C1 segment of cervical spinal cord (tissue), 14 donors: ENCODE measurements at places on chromosomes 6 and 20.

GRCh38 chr6:52937908-52938307, 28.4 kb upstream of the GSTA3 start:
- DNase-seq, result no peak

DNA sequence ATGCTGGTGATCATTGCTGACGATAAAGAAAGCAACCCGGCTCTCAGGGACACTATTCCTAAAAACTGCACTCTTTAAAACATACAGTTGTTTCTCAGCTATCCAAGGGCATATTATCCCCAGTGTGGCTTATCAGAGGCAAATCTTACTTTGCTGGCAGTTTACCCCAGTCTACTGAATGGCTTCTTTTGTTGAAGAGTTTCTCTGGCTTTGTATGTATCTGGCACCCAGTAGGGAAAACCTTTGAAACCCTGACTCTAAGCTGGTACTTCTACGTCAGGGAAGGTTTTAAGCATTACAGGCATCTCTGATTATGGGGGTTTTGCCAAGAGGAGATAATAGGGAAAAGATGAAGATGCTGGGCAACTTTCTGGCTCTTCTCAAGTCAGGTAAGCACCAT, 637.6 kb upstream of the CHD6 start:
- DNase-seq, result no peak

- no peak for DNase-seq
These were observed 774.5 kb downstream of the EYS start for GRCh38 chr6:64932486-64932885.

GRCh38 chr6:127453845-127454619, 5.2 kb downstream of the KIAA0408 start:
- DNase-seq, result no peak

GRCh38 chr6:107275330-107275865, 160.1 kb upstream of the BEND3 start:
- DNase-seq, result no peak

GRCh38 chr6:43258180-43258579, 14.9 kb downstream of the TTBK1 start:
- no peak for DNase-seq

DNA sequence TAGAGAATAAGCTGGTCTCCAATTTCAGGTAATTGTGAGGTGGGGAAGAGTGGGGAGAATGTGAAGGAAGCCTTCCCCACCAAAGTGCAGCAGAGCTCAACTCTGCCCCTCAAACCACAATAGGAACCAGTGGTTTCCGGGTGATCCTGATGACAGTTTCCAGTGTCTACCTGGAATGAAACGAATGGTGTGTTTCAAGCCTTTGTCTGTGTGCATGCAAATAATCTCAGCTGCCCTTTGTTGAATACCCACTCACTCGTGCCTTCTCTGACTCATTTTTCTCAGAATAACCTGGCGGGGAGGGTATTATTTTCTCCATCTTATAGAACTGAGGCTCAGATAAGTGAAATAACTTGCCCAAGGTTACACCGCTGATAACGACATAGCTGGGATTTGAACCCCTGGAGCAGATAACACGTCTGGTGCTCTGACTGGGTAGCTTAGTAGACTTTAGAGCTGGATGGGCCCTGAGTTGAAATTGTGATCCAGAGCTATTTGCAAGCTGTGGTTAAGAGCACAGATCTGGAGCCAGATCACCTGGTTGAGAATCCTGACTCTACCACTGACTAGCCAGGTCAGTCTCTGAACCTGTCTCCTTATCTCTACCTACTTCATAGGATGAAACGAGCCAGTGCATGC, 85.1 kb downstream of the EYA2 start:
- no peak for DNase-seq

GRCh38 chr20:6395695-6396094, 272.9 kb upstream of the FERMT1 start:
- no peak for DNase-seq

DNA sequence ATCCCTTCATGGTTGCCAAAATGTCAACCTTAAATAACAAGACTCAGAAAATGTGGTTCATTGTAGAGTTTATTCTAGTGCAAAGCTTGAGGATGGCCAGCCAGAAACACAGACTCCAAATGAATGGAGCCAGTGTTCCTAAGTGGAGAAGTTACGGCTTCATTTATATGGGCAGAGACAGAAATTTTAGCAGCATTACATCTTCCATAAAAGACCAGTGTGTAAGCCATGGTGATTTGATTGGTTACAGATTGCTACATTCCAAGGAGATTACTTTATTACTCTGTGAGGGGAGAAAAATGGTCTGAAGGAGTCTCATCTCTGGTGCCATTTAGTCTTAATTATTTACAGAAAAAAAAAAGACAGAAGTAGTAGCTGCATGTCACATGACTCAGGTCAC, 97.8 kb downstream of the OTOR start:
- no peak for DNase-seq

- DNase-seq, result no peak
These were observed 2.2 kb downstream of the C20orf173 start for GRCh38 chr20:35527122-35527769.

DNA sequence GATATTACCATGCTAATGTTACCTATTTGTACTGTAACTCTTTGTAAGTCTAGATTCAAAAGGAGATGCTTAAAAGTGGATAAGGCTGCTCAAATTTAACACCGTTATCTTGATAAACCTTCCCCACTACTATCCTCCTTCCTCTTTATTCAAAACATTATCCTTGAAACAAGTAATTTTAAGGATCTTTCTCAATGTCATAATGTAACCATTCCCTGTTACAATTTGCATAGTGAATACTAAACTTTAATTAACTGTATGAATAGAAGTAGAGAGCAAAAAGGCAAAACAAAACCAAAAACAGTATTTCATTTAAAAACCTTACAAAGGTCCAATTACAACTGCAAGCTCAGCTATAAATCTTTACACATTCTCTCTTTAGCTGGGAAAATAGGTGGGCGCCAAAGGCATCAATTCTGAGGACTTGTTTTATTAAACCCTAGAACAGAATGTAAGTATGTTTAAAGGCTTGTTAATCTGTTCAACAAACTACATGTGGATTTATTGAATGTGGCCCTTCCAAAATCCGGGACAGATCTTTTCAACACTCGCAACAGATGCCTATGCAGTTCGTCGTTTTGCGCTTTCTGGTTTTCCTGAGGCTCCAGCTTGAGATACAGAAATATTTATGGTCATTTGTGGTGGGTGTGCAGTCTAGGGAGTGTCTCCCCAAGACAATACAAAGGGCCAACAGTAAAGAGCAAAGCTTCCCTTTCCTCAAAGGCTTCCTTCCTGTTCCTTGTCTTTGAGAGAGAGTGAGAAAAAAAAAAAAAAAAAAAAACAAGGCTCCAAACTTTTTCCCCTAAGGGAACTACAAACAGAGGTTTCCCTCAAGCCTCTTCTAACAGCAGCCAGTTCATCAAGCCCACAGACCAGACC, 15.1 kb downstream of the KIF13A start:
- DNase-seq, result no peak

DNA sequence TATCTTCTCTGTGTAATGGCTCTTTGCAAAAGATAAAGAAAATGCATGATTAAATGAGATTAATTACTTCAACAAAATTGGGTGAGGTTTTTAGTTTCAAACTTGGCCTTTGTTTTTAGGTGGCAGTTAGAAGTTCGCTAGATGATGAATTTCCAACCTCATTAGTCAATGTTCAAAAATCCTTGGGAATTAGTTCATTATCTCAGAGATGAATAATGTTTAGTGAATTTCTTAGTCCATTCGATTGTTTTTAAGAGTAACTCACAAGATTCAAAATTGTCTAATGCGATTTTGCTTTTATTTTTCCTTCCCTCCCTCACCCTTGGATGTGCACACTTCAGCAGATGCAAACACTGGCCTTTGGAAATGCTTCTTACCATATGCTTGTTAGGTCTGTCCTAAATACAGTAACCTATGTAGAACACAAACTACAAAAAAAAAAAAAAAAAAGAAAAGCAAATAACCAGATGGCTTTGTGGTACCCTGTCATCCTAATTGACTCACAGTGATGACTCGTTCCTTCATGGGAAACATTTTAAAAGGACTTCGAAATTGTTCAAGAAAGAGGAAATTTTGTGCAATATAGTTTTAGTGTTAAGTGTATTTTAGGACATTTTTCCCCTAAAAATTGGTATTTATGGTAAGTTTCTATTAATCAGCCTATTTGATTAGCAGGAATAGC, 66.7 kb downstream of the FAM229B start:
- no peak for DNase-seq

DNA sequence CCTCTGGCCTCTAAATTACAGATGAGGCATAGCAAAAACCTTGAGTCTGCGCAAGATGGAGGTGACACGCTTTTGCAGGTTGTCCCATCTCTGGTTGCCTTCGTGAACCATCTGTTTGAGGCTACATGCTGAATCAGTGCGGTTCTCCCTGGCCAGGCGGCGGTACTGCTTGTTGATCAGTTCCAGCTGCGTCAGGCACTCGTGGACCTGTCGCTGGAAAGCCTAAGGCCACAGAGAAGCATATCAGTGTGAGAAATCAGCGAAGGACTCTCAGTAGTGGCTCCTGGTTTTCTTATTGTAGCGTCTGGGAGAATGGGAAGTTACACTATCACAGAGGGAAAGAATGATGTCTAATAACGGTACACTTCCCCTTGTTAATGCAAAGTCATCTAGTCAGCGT, 344.4 kb downstream of the ESR1 start:
- no peak for DNase-seq

GRCh38 chr6:48961781-48962415, 501.2 kb downstream of the MMUT start:
- DNase-seq, result no peak

DNA sequence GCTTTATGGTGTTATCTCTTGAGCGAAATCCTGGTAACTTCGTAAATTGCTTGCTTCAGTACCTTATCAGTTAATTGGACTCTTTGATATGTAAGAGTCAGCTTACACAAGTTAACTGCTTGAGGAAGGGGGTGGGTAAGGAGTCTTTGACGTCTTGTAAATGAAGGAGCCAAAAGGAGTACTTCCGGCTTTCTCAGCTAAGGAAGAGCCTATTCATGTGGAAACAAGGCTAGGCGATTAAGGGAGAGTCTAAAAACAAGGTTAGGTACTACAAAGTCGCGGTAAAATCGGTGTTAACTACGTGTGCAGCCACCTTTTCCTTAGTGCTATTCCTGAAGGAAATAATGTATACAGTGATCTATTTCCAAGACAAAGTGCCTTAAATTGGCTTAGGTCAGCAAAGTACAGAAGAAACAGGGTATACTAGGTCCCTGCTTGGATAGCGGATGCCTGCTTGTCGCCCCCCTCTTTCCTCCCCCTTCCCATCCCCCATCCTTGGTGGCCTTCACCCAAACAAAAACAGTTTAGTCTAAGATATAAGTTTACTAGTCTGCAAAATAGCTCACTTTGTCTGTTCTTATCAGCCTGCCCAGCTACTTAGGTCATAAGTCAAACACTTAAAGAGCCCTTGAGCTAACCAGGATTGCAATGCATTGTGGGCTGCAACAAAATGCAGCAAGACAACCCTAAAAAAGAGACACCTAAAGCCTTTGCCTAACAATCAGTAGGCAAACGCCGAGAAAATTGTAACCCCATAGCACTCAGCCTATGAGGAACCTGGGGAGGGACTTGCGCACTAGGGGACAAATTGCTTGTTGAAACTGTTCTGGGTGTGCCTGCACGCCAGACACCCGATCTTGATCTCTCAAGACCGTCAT, 147.3 kb downstream of the TRIM27 start:
- DNase-seq, result no peak

DNA sequence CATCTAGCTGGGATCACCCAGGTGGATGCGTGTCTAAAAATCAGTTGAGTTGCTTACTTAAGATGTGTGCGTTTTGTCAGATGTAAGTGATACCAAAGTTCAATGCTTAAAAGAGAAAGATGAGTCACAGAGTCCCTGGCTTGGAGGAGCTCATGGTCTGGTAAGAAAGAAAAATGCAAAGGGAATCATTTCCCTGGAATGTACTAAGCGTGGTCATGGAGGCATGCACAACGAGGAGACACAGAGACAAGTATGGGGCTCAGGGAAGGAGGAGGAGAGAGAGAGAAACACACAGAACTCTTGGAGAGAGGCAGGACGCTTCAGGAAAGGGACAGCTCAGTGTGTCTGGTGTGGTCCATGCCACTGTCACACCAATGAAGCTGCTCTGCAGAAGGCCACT, 186.9 kb upstream of the GMDS start:
- no peak for DNase-seq

- no peak for DNase-seq
These were observed 74.8 kb upstream of the PLCB4 start for GRCh38 chr20:8994045-8994444.

GRCh38 chr6:161116554-161116953, 125.0 kb downstream of the MAP3K4 start:
- DNase-seq, result no peak

- DNase-seq, result no peak
These were observed 5.0 kb downstream of the DST start for GRCh38 chr6:56637640-56638039.

DNA sequence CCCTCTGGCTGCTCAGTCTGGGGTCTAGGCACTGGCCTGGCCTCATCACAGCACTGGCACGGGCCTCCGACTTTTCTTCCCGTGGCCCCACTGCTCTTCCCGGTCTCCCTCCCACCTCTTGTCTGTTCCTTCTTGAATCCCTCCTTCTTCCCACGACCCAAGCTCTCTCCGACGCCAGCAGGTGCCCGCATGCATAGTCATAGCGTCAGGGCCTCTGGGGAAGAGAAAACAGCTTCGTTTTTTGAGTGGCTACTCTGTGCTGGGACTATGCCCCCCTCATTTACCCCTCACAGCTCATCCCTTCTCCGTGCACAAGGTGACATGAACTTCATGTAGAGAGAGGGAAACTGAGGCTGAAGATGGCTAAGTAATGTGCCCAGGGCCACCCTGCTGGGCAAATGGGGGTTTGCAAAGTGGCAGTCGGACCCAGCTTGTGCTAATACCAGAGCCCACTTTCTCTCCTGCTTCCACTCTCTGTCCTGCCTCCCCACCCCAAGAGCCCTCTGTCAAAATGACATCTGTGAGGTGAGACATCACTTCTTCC, 59.2 kb downstream of the SYNJ2 start:
- DNase-seq, result no peak

DNA sequence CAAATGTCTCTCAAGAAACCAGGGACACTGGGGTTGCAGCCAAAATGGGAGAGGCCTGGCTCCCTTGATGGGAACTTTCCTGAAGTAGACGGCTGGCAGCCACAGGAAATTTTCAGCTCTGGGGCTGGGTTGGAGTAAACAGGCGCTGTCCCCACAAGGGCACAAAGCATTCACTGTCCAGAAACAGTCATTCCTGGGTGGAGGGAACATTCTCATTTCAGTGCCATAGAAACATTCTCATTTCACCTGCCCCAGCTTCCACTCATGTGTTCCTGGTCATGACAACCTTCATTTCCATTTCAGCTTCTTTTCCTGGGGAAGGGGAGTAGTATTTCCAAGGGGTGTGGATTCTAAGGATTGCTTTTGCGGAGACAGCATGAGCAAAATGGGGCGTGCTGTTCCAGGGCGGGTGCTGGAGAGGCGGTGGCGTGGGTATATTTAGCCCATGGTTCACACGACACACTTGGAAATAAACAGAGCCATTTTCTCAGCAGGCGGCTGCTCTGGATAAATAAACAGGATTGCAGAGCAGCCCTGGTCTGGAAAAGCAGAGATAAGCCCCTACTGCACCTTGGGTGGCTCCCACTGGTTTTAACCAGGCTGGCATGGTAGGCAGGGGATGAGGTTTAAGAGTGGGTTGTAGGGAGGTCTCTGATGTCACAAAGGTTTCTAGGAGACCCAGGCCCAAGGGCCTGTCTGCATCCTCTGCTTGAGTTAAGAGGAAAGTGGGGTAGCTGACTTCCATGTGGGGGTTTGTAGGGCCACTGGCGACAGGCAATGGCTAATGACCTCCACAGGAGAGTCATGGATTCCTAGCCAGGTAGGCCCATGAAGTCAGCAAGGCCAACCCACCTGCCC, 32.9 kb downstream of the COX4I2 start:
- DNase-seq, result peak; percentile 83

- no peak for DNase-seq
These were observed 91.0 kb downstream of the SCP2D1 start for GRCh38 chr20:18904624-18905023.

GRCh38 chr6:158056355-158056754, 74.7 kb downstream of the SYNJ2 start:
- DNase-seq, result no peak
